ENCODE measurements at places on chromosomes 6 and 20. TPM values are rescaled to one million over a fixed set of nuclear protein-coding genes. Genes with fewer than 3 reads are reported as not detected.

DNA sequence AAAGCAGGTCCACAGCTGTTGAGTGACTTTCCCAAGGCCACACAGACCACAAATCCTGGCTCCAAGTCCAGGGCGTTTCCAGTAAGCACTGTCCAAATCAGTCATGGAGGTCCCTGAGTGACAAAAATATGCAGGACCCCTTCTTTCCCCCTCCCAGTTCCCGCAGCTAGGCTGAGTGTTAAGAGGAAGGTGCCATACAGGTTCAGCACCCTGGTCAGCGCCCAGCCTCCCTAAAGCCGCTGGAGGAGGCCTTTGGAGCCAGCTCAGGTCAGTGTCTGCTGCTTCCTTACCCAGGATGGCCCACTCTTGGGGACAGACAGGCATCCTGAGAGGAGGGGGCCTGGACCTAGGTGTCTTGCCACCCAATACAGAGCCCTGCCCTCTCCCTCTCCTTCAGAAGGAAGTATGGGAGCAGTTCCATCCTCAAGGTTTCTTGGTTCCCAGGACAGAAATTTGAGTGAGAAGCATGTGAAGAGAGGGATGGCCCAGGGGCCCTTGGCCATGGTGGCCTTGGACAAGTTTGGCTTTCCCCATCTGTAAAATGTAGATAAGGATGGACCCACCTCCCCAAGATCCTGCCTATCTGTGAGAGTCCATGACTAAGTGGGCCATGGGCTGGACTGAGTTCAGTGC lies 13.2 kb downstream of the TMEM74B start:
- H3K27ac ChIP-seq: no peak overlapping the region
- no peaks in the 10 kb centered on the region for H3K4me1 ChIP-seq
- peaks cover 38% of the 10 kb centered on the region for H3K36me3 ChIP-seq
- H3K27me3 ChIP-seq: no peaks in the 10 kb centered on the region
- no peak for DNase-seq

DNA sequence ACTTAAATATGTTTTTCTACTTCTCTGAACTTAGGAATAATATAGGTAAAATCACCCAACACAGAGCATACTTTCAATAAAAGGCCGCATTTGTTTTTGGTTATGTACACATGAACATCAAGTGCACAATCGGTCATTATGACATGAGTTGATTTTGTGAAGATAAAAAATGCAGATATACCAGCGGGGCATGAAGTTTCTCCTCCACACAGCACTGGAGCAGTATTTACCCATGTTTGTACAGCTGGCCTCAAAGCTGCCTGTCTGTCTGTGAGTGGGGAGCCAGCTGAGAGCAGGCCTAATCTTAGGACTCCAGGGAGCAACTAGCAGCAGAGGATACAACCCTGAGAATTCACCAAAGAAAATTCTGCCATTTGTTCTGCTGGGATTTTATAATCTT lies 206.5 kb downstream of the TPBG start:
- no peaks in the 10 kb centered on the region for H3K36me3 ChIP-seq
- no peaks in the 10 kb centered on the region for H3K4me1 ChIP-seq
- no peak overlapping the region for H3K27ac ChIP-seq
- no peak for DNase-seq
- no peak overlapping the region for H3K4me3 ChIP-seq
- H3K27me3 ChIP-seq: no peaks in the 10 kb centered on the region

- no peak for DNase-seq
- H3K4me1 ChIP-seq: peaks cover 22% of the 10 kb centered on the region
- H3K27me3 ChIP-seq: no peaks in the 10 kb centered on the region
- no peaks in the 10 kb centered on the region for H3K36me3 ChIP-seq
- H3K27ac ChIP-seq: peak overlapping the region; percentile 65
Measured at GRCh38 chr20:17796091-17796563, 96.4 kb downstream of the BANF2 start.

- no peak for DNase-seq
- H3K27me3 ChIP-seq: peaks cover 5% of the 10 kb centered on the region
- H3K36me3 ChIP-seq: no peaks in the 10 kb centered on the region
- H3K4me3 ChIP-seq: no peak overlapping the region
- no peak overlapping the region for H3K27ac ChIP-seq
Measured at GRCh38 chr20:20959031-20959755, 147.0 kb downstream of the LINC00237 start.

- H3K27ac ChIP-seq: no peak overlapping the region
- no peak for DNase-seq
- no peak overlapping the region for H3K4me3 ChIP-seq
- H3K27me3 ChIP-seq: no peaks in the 10 kb centered on the region
- no peaks in the 10 kb centered on the region for H3K4me1 ChIP-seq
Measured at GRCh38 chr6:38549795-38550194, 89.9 kb downstream of the BTBD9 start.

- no peak for DNase-seq
- no peaks in the 10 kb centered on the region for H3K27me3 ChIP-seq
- no peaks in the 10 kb centered on the region for H3K4me1 ChIP-seq
- H3K27ac ChIP-seq: no peak overlapping the region
- no peak overlapping the region for H3K4me3 ChIP-seq
- H3K36me3 ChIP-seq: no peaks in the 10 kb centered on the region
Measured at GRCh38 chr20:39089029-39089428, 126.9 kb downstream of the DHX35 start.

- no peak overlapping the region for H3K27ac ChIP-seq
- H3K4me1 ChIP-seq: no peaks in the 10 kb centered on the region
- no peaks in the 10 kb centered on the region for H3K36me3 ChIP-seq
- DNase-seq: no peak
Measured at GRCh38 chr20:48460681-48461080, 367.1 kb downstream of the PREX1 start.

DNA sequence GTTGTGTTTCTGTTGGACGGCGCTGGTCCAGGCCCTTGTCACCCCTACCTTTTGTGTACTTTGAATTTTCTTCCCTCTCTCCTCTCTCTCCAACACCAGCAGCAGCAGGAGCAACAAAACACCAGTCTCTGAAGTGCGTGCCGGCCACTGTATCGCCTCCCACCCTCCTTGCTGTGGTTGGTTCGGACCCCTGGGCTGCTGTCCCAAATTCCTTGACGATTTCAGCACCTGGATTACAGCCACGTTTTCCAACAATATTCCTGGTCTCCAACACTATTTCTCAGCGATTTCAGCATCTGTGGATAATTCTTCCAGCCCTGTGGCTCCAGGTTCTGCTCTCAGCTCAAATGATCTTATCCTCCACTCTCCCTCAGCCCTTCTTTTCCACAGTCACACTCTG lies 11.8 kb downstream of the MAS1 start:
- H3K27me3 ChIP-seq: no peaks in the 10 kb centered on the region
- no peaks in the 10 kb centered on the region for H3K36me3 ChIP-seq
- no peak overlapping the region for H3K4me3 ChIP-seq
- DNase-seq: no peak
- H3K4me1 ChIP-seq: no peaks in the 10 kb centered on the region

DNA sequence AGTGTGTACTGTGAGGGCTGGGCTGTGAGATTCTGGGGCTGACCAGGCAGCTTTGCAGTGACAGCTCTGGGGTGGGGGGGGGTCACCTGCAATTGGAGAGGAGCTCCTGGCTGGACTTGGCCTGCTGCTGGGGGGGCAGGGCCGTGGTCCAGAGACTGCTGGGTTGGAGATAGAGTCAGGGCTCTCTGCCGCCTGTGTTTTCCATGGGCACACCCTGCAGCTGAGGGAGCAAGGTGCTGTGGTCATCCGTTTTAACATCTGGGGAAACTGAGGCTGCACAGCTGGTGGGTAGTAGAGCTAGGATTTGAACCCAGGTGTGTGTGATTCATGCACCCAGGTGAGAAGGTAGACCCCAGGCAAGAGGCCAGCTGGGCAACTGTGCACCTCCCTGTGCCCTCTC lies 7.3 kb downstream of the DLGAP4 start:
- H3K4me3 ChIP-seq: no peak overlapping the region
- no peaks in the 10 kb centered on the region for H3K36me3 ChIP-seq
- H3K27me3 ChIP-seq: peaks cover 48% of the 10 kb centered on the region
- H3K4me1 ChIP-seq: no peaks in the 10 kb centered on the region

GRCh38 chr6:144094731-144095133 lies 641 bp downstream of the SF3B5 start:
- H3K27me3 ChIP-seq: no peaks in the 10 kb centered on the region
- no peaks in the 10 kb centered on the region for H3K36me3 ChIP-seq
- H3K4me1 ChIP-seq: peaks cover 17% of the 10 kb centered on the region
- DNase-seq: no peak
- H3K27ac ChIP-seq: peak overlapping the region; percentile 92
- H3K4me3 ChIP-seq: peak overlapping the region; percentile 96

GRCh38 chr6:30938730-30939129 lies 2.0 kb upstream of the MUCL3 start:
- peaks cover 9% of the 10 kb centered on the region for H3K4me1 ChIP-seq
- no peaks in the 10 kb centered on the region for H3K27me3 ChIP-seq
- no peaks in the 10 kb centered on the region for H3K36me3 ChIP-seq

DNA sequence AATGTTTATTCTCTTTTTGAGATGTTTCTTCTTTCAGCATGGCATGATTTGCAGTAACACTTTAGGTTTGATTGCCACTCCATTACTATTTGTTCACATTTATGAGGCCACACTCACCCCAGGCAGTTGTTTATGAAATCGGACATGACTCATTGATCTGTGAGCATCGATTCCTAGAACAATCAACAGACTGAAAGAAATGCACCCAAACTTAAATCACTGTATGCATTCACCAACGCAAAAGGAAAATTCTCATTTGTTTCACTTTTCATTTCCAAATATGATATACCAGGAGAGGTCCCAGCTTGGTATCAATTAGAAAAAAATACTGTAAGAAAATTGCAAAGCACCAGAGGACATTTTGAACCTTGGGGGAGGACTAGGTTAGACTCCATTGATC lies 5.4 kb upstream of the GJA10 start:
- H3K4me3 ChIP-seq: no peak overlapping the region
- no peaks in the 10 kb centered on the region for H3K36me3 ChIP-seq
- no peak for DNase-seq
- no peaks in the 10 kb centered on the region for H3K4me1 ChIP-seq
- H3K27ac ChIP-seq: no peak overlapping the region

GRCh38 chr6:72216222-72217068 lies 330.1 kb downstream of the RIMS1 start:
- no peak overlapping the region for H3K27ac ChIP-seq
- no peak for DNase-seq
- no peaks in the 10 kb centered on the region for H3K27me3 ChIP-seq
- H3K36me3 ChIP-seq: no peaks in the 10 kb centered on the region
- H3K4me3 ChIP-seq: no peak overlapping the region

DNA sequence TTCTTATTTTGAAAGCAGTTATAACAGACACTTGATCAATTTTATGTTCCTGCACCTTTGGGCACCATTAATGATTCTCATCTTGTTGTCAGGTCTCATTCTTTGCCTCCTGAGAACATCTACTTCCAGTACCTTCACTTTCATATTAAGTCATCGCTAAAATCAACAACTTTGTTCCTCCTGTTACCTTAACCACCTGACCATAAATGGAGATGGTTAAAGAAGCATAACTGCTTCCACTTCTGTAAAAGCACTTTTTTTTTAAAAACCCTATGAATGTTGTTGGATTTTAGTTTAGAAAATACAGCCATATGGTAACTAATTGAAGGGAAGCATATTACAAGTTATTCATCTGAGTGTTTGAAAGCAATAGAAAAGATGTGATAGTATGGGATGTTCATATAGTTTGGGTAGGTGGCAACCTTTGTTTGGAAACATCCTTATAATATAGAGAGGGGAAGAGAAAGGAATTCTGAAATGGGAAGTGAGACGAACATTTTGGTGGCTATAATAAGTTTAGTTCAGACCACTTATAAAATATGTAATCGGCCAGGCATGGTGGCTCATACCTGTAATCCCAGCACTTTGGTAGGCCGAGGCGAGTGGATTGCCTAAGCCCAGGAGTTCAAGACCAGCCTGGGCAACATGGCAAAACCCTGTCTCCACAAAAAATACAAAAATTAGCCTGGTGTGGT lies 53.9 kb downstream of the AFG1L start:
- H3K4me1 ChIP-seq: no peaks in the 10 kb centered on the region
- no peak for DNase-seq
- H3K27me3 ChIP-seq: no peaks in the 10 kb centered on the region
- no peak overlapping the region for H3K27ac ChIP-seq
- H3K4me3 ChIP-seq: no peak overlapping the region

DNA sequence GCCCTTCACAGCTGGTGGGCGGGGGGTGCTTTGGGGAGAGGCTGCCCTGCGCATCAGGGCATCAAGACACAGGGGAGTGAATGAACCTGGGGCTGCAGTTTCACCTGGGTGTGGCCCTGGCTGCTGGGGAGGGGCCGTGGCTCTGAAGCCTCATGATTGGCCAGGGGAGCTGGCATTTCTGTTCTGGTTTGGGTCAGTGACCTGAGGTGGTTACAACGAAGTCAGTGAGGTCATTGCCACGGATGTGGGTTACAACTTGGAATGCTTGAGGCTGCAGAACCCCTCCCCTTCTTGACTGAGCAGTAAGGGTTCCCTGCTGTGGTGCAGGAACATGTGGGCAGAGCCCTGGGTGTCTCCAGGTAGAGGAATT lies 3.0 kb downstream of the TCEA2 start:
- no peak overlapping the region for H3K4me3 ChIP-seq
- no peaks in the 10 kb centered on the region for H3K27me3 ChIP-seq
- peaks cover 17% of the 10 kb centered on the region for H3K4me1 ChIP-seq
- H3K36me3 ChIP-seq: no peaks in the 10 kb centered on the region

GRCh38 chr6:13431861-13432465 lies 55.4 kb downstream of the GFOD1 start:
- H3K4me1 ChIP-seq: peaks cover 29% of the 10 kb centered on the region
- no peak overlapping the region for H3K4me3 ChIP-seq
- no peak overlapping the region for H3K27ac ChIP-seq

GRCh38 chr6:21780679-21781078 lies 187.1 kb downstream of the SOX4 start:
- no peak overlapping the region for H3K27ac ChIP-seq
- H3K27me3 ChIP-seq: no peaks in the 10 kb centered on the region
- H3K4me1 ChIP-seq: no peaks in the 10 kb centered on the region
- DNase-seq: no peak
- no peak overlapping the region for H3K4me3 ChIP-seq
- H3K36me3 ChIP-seq: no peaks in the 10 kb centered on the region

Gene SLC16A10
- 12.3 TPM for total RNA-seq

Gene MAK
- total RNA-seq: 0.29 TPM

Gene ISM1
- total RNA-seq: 4.1 TPM

Gene RHAG
- not detected for total RNA-seq

Gene REM1
- total RNA-seq: 4.0 TPM

Gene C6orf132
- total RNA-seq: 11.5 TPM

Gene SUPT3H
- total RNA-seq: 4.9 TPM
